ENCODE measurements at places on chromosomes 13 and 19.

DNA sequence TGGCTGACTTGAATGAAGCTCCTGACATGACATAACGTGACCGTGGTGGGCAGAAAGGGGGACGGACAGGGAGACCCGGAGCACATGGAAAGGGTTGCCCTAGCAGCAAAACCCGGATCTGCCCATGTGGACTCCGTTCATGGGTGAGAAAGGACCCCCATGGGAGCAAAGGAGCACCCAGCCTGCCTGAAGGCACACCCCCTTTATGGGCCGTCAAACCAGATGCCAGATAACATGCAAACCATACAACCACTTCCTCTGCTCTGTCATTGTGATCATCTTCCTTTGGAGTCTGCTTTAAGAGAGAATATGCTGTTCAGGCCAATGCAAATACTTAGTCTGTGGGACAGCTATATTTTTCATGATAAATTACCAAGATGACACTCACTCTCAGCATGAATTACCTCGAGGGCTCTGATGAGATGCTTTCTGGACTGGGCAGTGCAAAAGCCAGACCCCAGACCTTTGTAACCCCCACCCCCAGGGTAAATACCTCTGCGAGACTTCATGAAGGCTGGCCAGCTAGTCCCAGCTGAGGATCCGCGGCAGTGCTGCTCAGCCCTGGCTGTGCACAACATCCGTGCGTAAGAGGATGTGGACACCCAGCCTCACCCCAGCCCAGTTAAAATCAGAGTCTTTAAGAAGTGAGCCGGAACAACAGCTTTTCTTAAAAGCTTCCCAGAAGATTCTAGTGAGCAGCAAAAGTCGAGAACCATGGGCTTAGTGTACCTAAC, 126.6 kb downstream of the USP12 start:
- DNase-seq: no peak

DNA sequence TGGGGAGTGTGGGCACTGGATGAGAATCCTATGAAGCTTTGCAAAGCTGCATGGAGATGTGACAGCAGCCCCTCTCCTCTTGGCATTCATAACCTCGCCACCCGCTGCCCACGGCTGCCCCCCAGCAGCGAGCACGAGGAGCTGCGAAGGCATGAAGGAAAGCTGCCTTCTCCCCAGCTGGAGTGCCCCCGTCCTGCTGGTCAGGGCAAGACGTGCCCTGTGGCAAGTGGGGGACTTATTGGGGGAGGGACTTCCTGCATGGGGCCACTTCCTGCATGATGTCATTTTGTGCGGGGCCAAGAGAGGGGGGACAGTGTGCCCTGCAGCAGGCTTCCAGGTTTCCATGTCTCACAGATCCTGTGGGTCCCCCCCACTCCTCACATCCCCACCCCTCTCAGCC, 85.9 kb downstream of the TSHZ3 start:
- no peak for DNase-seq

GRCh38 chr13:48586591-48587103, 53.8 kb upstream of the RCBTB2 start:
- DNase-seq: no peak

GRCh38 chr13:91216928-91217700, 130.4 kb upstream of the MIR17HG start:
- no peak for DNase-seq

DNA sequence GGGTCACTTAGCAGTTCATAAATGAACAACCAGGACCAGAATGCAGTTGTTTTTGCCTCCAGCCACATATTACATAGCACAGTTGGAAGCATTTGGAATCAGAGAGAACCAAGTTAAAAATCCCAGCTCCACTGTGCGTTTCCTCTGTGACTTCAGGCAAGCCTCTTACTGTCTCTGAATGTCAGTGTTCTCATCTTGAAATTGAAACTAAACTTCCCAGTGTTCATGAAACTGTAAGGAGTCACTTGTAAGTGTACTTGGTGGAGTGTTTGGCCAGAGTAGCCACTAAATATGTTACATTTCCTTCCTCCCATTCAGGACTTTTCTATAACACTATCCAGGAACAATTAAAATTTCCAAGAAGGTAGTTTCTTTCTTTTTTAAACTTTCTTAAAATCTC, 276.8 kb downstream of the KCNRG start:
- no peak for DNase-seq

GRCh38 chr13:99287551-99287950, 19.6 kb downstream of the GPR183 start:
- no peak for DNase-seq

DNA sequence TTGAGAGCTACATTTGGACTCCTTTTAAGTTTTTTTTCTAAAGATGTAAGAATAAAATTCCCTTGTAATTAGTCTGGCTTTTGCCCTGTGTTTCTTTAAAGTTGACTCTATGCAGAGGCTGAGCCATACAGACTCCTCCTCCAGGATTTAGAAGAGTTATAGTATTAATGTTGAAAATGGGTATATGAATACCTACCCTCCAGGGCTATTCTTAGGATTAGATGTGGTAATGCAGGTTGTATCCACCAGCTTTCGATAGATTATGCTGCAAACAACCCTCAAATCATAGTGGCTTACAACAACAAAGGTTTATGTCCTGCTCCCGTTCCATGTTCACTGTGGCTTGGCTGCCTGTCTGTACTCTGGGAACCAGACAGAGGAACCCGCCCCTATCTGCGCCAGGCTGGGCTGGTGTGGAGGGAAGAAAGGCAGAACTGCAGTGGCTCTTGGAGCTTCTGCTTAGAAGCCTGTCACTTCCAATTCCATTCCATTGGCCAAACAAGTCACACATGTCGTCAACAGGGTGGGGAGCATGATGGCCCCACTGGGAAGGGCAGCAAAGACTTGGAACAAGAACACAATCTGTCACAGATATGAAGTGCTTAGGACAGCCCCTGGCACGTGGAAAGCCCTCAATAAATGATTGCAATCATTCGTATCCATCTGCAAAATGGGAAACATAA, 290.8 kb downstream of the FOXO1 start:
- DNase-seq: no peak

DNA sequence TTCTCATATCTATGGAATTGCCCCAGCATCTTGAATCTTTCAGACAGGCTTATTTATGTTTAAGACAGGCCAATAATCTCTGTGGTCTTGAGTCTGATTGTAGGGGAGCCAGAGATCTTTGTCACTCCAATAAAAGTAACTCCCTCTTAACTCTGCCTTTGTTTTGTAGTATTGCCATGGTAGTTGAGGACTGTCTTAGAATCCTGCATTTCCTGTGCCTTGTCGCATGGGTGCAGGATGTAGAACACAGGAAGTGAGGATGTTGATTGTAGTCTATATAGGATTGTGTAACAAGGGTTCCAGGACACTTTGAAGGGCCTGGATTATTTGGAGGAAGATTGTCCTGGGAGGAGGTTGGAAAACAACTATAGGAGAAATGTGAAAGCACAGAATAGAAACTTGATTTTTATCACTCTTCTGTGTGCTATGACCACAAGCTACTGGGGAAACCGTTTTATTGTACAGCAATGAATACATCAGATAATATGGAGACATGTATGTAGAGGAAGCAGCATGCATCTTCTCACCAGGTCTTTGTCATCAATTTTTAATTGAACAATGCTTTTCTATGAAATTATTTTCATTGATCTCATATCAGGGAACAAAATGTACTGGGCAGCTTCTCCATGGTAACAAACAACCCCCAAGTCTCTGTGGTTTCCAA, 411.7 kb downstream of the FGF9 start:
- no peak for DNase-seq

GRCh38 chr13:107252021-107252420, 684.1 kb upstream of the ARGLU1 start:
- no peak for DNase-seq

- DNase-seq: no peak
Observed at GRCh38 chr19:5893907-5894703, 9.5 kb downstream of the NDUFA11 start.

- peak; percentile 57 for DNase-seq
Observed at GRCh38 chr19:35797663-35798062, 15.0 kb downstream of the PRODH2 start.

DNA sequence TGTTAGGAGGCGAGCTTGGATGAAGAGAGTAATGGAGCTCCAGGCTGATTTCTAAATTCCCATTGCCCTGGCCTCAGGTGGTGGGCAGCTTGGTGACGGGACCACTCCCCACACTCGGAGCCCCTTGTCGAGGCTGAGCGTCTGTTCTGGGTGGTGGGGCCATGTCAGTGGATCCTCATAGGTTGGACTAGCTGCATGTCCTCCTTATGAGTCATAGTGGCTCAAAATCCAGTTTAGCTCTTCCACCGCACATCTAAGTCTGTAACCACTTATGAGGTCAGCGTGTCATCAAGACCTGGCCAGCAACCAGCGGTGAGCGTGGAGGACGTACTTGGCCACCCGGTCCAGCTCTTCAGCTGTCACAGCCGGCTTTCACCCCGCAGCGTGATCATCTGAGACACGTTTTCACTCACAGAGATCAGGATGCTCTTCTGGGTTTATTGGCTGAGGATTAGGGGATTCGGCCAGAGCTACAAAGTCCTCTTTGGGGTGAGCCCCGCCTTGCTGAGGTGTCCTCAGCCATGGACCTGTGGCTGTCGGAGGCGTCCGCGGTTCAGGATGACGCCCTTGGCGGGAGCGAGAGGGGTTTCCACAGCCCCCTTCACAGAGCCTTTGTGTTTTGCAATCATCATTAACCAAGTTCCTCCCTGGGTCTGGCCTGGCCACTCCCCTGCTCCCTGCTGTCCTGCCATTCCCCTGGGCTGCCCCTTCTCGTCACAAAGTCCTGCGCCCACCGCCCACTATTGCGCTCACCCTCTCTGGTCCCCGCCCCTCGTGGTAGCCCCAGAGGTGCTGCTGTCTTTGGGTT, 41.9 kb downstream of the ADPRHL1 start:
- no peak for DNase-seq

DNA sequence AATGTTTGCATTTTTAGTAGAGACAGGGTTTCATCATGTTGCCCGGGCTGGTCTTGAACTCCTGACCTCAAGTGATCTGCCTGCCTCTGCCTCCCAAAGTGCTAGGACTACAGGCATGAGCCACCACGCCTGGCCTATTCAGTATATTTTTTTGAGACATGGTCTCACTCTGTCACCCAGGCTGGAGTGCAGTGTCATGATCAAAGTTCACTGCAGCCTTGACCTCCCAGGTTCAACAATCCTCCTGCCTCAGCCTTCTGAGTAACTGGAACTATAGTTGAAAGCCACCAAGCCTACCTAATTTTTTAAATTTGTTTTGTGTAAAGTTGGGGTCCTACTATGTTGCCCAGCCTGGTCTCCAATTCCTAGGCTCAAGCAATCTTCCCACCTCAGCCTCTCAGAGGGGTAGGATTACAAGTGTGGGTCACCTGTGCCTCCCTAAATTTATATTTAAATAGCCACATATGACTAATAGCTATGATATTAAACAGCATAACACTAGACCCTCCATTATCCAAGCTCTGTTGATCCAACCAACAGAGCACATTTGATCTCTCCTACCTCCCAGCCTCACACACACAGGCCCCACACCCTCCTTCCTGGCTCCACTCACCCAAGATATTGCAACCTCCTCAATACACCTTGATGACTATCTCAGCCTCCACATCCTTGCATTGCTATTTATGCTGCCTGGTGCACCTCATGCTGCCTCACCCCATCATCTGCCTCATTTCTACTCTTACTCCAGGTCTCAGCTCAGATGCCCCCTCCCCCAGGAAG, 2.1 kb upstream of the CEACAM19 start:
- no peak for DNase-seq

- no peak for DNase-seq
Observed at GRCh38 chr13:44452418-44452817, 78.8 kb downstream of the SERP2 start.

DNA sequence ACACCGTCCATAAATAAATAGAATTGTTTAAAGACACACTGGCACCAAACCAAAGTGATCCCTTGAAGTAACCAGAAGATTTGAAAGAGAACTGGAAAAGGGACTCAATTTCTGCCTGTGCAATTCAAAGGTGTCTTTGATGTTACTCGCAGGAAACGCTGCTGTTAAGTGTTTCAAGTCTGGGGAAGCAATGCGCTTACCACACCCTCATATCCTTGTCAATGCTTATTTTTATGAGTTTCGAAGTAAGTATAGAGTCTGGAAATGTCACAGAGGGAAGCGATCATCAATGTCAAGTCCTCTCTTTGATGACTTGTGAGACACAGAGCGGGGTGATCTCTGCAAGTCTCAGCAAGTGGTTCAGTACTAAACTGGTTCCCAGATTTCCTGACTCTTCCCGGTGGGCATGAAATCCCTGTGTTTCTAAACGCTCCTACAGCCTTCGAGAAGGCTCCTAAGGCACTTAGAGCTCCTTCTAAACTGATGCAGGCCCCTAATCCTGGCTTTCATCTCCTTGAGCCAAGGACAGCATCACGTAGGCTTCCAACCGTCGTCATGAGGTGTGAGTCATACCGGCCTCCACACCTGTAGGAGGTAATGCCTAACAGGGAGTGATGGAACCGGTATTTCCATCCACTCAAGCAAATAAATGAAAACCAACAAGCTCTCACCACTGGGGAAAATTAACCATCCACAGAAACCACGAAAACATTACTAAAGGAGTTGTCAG, 22.8 kb downstream of the SYDE1 start:
- no peak for DNase-seq

- no peak for DNase-seq
Observed at GRCh38 chr13:30830638-30830965, 75.5 kb upstream of the MEDAG start.

DNA sequence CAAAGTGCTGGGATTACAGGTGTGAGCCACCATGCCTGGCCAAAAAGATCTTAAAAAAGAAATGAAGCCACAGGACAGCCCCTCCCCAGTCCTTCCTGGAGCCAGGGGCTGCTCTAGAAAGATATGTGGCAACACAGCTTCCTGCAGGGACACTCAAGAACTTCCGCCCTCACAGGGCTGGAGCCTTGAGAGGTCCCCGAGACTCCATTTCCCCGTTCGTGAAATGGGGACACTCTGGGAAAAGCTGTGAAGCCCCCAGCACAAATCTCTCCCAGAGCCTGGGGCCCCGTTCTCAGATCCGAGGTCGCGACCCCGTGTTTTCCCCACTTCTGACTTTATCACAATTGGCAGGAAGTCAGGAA, 2.5 kb upstream of the GPX4 start:
- peak; percentile 31 for DNase-seq

DNA sequence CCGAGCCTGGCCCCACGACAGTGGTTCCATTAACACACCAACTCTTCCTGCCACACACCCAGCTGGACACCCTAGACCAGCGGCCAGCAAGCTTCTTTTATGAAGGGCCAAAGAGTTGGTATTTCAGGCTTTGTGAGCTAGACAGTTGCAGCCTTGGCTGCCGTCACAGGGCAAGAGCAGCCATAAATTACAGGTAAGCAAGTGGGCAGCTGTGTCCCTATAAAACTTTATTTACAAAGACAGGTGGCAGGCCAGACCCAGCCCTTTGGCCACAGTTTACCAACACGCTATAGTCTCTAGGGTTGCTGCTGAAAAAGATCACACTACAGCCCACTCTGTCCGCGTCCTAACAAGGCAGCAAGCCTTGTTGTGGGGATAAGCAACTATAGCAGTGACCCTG, 13.3 kb downstream of the ELL start:
- DNase-seq: no peak

DNA sequence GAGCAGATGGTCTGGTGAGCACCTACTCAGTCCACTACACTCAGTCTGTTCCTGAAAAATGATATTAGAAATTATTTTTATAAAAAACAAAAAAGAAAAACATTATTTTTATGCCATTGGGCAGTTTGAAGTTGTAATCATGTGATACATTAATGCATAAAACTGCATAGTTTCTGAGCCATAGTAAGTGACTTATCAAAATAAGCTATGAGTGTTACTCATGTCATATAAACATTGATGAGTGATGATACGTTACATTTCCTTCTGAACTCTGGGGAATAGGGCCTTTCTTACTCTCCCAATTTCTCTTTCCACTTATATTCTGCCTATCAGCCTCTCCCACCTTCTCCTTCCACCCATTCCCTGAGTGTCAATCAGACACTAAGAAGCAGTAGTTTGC, 8.9 kb downstream of the ZNF805 start:
- no peak for DNase-seq
